ENCODE measurements at places on chromosomes 1 and 21.

DNA sequence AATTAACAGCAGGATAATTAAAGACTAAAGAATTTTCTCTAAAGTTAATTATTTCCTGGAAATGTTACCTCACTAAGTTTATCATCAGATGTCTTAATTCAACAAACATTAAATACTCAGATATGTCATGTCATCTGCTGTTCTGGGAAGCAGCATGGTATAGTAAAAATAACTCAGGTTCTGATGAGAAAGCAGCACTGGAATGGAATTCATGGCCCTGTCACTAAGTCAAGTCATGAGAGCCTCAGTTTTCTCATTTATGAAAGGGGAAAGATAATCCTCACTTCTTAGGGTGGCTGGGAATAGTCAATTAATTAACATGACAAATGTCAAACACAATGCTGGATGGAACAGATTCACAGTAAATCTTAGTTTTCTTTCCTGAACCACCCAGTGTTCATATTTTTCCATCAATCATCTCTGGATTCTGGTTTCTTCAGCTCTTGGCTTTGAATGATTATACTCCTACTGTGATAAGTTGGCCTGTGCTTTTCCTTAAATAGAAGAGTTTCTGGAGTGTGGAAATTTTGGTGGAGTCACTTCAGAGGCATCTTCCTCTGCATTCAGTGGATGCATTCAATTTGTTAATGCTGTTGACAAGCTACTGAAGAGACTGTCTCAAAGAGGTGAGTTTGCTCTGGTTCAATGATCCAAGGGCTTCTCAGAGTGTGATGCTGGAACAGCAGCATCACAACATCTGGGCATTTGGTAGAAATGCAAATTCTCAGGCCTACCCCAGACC lies 319.4 kb downstream of the KCNH1 start:
- no peak for DNase-seq

- no peak for DNase-seq
Measured at GRCh38 chr1:160710517-160711252, 937 bp downstream of the CD48 start.

GRCh38 chr1:236133802-236134201 lies 8.5 kb upstream of the GPR137B start:
- no peak for DNase-seq

DNA sequence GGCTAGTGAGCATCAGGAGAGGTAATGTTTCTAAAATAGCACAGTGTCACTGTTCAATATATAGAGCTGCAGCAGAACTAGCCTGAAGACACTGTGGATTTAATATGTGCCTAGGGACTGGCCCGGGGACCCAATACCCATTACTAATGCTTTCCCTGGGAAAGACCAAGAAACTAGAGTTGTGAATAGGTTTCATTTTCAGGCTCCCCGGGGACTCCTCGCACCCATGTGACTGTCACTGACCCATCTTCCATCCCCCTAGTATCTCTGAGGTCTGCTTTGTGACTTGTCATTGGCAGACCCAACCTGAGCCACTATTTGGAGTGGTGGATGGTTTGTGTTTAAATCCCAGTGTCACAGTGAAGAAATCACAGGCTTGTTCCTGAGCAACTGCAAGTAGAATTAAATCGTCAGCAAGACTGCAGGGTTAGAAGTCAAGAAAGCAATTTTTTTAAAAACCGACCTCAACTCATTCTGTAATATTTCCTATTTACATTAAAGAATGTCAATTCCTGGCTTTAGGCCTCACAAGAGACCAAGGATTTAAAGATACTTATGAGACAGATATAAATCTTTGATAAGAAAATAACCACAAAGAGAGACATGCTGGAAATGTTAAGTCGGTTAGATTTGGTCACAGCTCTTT lies 130.0 kb upstream of the TNR start:
- no peak for DNase-seq

GRCh38 chr1:84959294-84959693 lies 37.6 kb downstream of the MCOLN2 start:
- no peak for DNase-seq

- no peak for DNase-seq
Measured at GRCh38 chr21:37431243-37431642, 64.7 kb downstream of the DYRK1A start.

DNA sequence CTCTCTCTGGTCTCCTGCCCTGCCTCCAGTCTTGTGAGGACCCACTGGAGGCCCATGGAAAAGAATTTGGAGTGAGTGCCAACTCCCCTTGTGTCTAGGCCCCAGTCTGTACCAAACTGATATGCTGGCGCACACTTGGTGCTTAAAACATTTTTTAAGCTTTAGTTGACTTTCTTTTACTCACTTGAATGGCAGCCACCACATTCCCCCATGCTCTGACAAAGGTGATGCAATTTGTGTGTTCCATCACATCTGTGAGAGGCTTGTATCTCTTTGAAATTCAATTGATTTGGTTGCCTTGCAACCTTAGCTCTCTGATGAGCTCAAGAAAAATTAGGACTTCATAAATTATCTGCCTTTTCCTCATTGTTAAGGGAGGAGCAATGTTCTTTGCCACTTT lies 30.5 kb upstream of the WDTC1 start:
- no peak for DNase-seq

- DNase-seq, result no peak
Measured at GRCh38 chr1:231264642-231265041, 23.6 kb downstream of the GNPAT start.

- DNase-seq, result no peak
Measured at GRCh38 chr1:89631816-89632656, 884 bp upstream of the LRRC8C start.

GRCh38 chr1:104402178-104402577 lies 652.5 kb downstream of the AMY1C start:
- DNase-seq, result no peak

DNA sequence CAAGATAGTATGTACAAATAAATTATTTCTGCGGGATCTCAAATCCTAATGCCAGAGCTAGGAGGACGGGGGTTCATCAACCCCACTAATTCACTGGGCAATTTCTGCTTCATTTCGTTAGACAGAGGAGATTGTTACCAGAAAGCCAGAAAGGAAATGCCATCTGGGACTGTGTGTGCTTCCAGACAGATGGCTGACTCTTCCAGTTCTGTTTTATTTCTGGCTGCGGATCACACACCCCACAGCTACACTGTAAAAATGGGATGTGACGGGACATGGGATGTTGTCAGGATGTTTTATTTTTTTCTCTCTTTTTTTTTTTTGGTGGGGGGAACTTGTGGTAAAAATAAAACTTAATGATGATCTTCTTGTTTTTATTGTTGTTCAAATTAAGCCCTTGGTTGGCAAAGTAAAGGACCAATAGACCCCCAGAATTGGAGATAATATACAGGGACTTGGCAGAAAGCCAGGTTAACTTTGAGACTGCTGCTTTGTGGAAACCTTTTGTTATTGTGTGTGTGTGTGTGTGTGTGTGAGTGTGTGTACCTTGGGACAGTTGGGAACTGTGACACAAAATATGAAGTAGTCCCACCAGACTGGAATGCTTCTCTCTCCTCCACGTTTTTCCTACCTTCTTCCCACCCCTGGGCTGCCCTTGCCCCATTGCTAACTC lies 114.5 kb downstream of the NUF2 start:
- DNase-seq, result no peak

- DNase-seq, result no peak
Measured at GRCh38 chr1:45928486-45929205, 125.2 kb downstream of the MAST2 start.

GRCh38 chr1:152965853-152966252 lies 4.6 kb upstream of the SPRR4 start:
- no peak for DNase-seq

DNA sequence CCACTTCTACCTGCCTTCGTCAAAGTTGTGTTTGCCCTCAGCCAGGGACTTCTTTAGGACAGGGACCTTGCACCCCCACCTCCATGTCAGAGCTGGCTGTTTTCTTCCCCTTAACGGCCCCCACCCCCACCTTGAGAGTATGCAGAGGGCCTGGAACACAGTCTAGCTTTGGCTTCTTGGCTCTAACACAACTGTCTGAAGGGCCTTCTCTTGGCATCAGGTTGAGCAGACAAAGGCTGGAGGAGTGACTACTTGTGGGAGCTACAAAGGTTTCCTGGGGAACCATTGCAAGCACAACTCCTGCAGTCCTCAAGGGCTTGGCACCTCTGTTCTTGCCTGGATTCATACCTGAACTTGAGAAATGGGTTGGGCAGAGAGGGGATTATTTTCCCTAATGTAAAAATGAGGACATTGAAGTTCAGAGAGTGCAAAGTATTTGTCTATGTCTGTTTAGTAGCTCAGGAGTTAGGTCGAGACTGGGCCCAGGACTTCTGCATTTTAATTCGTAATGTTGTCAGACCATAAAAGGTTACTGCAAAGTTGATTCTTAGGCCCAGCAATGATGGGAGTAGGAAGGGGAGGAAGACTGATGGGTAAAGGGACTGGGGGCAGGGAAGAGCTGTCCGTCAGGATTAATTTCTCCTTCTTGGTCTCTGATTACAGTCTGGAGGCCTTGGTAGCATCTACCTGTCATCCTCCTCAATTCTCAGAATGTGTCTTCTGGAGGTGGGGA lies 2.6 kb downstream of the CYP4B1 start:
- no peak for DNase-seq

GRCh38 chr1:94701796-94702441 lies 118.2 kb upstream of the SLC44A3 start:
- DNase-seq, result no peak

All from activated gamma-delta T cell (primary cell).